ENCODE measurements at places on chromosomes 1 and 21.

GRCh38 chr1:61046434-61046833 lies 35.9 kb upstream of the NFIA start:
- no peak for DNase-seq

GRCh38 chr21:43892984-43893535 lies 28.0 kb downstream of the AGPAT3 start:
- DNase-seq: no peak

- no peak for DNase-seq
Measured at GRCh38 chr1:205444931-205445645, 10.8 kb downstream of the BLACAT1 start.

- no peak for DNase-seq
Measured at GRCh38 chr1:64483731-64484414, 13.9 kb downstream of the CACHD1 start.

- no peak for DNase-seq
Measured at GRCh38 chr1:111720977-111721786, 18.0 kb downstream of the INKA2 start.

- DNase-seq: no peak
Measured at GRCh38 chr1:204868340-204868700, 2.3 kb upstream of the NFASC start.

DNA sequence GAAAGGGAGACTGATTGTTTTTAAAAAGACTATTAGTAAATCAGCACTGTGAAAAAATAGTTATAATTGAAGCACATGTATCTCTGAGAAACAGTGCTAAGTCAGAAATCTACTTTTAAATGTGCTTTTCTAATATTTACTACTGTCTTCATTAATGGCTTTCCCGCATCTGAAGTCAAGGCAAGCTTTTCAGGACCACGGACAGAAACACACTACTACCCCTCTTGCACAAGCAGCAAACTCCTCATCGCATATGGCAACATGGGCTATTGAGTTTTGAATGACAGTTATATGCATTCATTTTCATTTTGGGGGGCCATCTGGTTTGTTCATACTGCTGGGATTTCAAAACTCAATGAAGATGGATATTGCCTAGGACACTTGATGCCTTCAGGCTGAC lies 433.4 kb upstream of the CAMK1G start:
- no peak for DNase-seq

DNA sequence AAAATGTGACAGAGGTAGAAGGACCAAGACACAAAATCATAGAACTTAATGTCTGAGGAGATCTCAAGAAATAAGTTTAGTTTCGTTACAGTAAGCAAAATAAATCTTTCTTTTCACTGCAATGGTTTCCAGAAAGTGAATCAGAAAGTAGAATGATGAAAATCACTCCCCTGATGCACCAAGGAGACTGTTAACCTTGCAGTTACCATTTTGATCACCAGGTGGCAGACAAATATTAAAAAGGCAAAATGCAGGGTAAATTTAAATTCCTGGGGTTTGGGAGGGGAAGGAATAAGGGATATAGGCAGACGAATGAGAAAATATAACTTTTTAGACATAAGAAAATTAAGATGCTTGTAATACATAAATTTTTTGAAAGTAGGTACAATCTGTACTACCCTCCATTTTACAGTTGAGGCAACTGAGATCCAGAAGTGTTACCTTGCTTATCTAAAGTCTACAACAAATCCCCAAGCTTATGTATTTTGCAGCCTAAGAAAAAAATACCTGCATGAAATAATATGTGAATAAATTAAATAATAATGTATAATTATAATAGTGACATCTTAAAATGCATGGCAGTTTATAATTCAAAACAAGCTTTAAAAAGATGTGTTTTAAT lies 253.2 kb downstream of the CRB1 start:
- no peak for DNase-seq

Data from stimulated activated CD4-positive, alpha-beta T cell treated with anti-CD3 and anti-CD28 coated beads, Interleukin-1b, Interleukin-23, amount 100 ng/mL, for 24 hours (primary cell).